ENCODE measurements at places on chromosomes 16 and 17.

DNA sequence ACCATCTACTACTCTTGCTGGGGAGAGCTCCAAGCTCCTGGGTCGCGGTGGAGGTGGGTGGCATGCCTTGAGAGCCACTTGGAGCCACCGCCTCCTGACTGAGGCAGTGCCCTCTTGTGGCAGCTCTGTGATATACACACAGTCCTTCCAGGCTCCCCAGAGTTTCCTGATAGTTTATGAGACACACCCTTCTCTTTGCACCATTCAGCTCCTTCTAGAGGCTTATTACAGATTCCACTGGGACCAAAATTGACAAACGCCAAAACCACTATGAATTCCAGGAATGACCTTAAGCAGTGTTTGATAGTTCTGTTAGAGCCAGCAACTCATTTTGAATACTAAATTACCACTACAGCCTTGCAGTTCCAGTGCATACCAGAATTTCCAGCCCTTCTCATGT, 170.1 kb upstream of the CDH13 start:
- no peak for DNase-seq

DNA sequence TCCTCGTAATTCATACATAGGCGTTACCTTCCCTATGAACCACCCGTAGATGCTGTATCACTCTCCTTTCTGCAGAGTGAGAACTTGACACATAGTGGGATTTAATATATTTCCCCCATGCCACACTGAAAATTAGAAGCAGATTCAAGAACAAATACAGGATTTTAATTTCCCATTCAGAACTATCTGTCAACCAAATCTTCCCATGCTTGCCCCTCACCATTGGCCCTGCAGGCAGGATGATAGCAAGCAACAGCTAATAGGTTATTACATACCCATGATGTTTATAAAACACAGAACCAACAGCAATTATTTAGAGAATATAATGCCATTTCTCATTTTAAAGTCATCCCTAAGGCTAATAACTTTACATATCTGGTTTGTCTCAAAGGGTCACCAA, 55.0 kb upstream of the GNAO1 start:
- DNase-seq = no peak

DNA sequence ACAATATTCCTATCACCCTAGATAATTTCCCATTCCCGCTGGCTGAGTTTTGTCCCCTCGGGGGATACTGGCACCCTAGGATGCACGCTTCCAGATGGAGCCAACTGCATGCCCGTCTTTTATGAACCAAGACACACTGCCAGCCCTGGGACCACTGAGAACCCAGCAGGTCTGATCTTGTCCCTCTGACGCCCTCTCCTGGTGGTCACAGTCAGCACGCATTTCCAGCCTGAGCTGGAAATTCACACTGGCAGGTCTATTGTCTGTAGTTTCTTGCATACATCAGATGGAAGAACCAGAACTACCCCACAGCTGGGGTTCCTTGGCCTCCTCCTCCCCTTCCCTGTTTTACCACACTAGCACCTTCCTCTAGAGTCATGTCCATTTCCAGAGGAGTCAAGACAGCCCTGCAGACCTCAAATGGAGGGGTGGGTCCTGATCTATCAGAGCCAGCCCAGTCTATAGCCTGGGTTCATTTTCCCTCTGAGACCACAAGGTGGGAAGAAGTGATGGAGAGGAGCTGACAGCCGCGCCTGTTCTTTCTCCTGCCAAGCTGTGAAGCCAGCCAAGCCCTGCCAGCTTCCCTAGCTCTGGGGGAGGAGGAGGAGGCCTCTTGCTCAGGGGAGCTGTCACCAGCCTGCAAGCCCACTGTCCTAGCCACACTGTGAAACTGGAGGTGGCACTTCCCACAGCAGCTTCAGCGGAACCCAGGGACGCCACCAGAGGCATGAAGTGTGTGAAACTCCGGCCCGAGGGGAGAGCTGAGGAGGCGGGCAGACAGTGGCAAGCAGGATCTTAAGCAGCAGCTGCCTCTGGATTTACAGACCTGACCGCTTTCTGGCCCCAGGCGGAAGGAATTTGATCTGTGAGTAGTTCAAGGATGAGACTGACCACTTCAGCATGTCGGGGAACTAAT, 29.3 kb downstream of the MXRA7 start:
- peak; percentile 46 for DNase-seq

DNA sequence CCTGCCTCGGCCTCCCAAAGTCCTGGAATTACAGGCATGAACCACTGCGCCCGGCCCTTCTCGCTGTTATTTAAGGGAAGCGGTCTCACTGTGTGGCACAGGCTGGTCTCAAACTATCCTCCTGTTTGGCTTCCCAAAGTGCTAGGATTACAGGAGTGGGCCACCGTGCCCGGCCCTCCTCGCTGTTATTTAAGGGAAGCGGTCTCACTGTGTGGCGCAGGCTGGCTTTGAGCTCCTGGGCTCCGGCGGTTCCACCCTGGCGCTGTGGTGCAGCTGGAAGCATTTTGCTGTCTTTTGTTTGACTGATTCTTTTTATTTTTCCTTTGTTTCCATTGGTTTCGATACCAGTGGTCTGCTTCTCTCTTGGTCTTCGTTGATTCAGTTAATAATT, 40.7 kb downstream of the FOXK2 start:
- no peak for DNase-seq

DNA sequence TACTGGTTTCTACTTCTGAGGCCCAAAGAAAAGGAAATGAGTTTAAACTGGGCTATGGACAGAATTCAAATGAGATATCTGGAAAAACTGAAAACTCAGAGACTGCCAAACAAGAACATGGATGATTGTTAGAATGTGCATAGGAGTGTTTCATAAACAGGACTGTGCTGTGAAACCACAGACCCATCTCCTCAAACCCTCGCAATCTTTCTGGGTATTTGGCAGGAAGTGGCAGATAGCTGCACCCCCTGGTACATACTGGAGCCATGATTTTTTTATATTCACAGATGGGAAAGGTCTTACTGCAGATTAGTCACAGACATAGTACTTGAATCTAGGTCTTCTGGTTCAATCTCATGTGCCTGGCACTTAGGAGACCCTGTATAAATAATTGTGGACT, 145.0 kb downstream of the CCDC182 start:
- no peak for DNase-seq

DNA sequence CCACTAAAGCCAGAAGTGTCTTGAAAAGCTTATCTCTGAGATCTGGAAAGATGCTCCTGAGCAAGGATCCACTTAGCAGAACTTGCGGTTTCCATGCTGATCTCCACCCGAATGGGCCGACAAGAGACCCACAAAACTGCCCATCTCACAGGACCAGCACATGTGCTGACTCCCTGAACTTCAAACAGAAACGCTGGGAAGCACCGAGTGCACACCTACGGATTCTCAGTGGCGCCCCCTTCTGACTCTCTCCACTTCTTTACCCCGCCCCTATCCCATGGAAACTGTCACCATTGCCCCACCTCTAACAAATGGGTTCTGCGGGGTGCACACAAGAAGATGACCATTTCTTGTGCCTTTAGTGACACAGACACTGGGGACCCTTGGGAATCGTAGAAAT, 21.4 kb downstream of the CDRT4 start:
- no peak for DNase-seq

DNA sequence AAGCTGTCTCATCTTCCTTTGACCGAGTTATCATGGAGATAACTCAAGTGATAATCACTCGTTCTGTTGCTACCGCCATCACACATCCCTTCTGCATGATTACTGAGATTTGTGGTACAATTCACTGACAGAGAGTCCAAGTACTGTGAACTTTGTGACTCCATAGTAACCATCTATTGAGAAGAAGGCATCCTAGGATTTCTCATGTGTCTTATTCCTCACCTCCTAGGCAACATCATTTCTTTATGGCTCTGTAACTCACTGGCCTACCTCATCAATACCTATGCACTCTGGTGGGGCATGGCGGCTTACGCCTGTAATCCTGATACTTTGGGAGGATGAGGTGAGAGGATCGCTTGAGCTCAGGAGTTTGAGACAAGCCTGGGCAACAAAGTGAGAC, 19.4 kb downstream of the DRC7 start:
- DNase-seq = no peak

- DNase-seq = no peak
These were observed 3.9 kb upstream of the CCDC57 start for GRCh38 chr17:82216301-82217119.

GRCh38 chr16:20911361-20911760, 10.8 kb downstream of the LYRM1 start:
- DNase-seq = no peak

DNA sequence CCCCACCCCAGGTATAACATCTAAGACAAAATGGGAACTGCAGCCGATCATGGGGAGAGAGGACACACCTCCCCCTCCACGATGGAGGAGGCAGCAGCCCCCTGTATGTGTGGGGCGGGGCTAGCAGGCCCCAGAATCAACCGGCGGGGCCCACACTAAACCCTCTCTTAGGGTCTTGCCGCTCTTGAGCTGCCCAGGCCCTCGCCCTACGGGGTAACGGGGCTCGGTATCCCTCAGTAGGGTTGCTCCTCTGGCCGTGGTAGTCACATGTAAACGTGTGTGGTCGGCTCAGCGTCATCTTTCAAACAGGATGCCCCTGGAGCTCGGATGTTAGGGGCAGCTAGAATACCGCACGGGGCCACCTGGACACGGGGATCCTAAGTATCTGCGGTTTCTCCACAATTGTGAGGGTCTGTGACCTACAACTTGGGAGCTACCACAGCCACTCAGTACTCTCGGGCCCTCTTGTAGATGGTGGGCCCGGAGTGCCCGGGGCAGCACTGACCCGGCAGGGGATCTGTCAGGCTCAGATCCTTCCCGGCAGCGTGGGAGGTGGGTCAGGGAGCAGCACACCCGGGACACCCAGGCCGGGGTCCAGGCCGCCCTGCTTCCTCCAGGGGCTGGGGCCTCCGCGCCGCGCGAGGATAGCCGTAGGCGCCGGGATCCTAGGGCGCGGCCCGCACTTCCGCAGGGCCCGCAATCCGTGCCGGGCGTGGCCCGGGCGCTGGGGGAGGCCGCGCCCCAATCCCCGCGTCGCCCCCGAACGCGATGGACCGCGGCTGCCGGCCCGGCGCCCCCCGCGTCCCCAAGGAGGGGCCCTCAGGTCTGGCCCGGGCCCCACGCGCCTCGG, 781 bp downstream of the ARHGDIA start:
- no peak for DNase-seq

DNA sequence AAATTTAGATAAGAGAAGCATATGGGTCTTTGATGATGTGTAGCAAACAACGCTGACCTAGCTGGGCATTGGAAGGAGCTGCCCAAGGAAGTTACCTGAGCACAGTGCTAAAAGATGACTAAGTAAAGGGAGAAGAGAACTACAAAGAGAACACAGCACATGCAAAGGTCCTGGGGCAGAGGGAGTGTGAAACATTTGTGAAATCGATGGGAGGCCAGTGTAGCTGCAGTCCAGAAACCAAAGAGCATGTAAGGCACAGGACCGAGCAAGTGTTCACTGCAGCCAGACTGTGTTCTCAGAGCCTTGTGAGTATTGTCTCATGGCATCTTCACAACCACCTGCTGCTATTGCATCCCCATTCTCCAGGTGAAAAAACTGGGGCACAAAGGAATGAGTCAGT, 44.9 kb downstream of the ARHGAP27 start:
- DNase-seq = no peak

- no peak for DNase-seq
These were observed 3.9 kb downstream of the IGFBP4 start for GRCh38 chr17:40447148-40447644.

- DNase-seq = no peak
These were observed 52.2 kb downstream of the BAHCC1 start for GRCh38 chr17:81447331-81447933.

All from stimulated activated CD4-positive, alpha-beta T cell treated with anti-CD3 and anti-CD28 coated beads, Interleukin-1b, Interleukin-23, amount 100 ng/mL, for 1 hour (primary cell).